ENCODE measurements at places on chromosomes 6 and 20.

GRCh38 chr6:87936065-87936464, 111.6 kb upstream of the SPACA1 start:
- DNase-seq, result no peak

DNA sequence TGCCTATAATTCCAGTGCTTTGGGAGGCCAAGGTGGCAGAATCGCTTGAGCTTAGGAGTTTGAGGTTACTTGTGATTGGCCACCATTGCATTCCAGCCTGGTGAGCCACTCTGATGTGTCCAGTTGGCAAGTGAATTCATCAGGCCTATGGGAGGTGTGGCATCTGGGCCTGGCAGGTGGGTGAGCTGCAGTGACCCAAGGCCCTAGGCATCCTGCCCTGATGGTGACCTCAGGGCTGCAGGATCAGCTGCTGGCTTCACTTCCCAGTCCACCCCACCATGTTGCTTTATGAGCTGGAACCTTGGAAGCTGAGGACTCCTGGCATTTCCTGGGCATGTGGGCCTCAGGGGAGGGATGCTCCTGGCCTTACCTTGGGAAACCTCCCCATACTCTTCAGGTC, 20.5 kb downstream of the RSPH9 start:
- DNase-seq, result no peak

DNA sequence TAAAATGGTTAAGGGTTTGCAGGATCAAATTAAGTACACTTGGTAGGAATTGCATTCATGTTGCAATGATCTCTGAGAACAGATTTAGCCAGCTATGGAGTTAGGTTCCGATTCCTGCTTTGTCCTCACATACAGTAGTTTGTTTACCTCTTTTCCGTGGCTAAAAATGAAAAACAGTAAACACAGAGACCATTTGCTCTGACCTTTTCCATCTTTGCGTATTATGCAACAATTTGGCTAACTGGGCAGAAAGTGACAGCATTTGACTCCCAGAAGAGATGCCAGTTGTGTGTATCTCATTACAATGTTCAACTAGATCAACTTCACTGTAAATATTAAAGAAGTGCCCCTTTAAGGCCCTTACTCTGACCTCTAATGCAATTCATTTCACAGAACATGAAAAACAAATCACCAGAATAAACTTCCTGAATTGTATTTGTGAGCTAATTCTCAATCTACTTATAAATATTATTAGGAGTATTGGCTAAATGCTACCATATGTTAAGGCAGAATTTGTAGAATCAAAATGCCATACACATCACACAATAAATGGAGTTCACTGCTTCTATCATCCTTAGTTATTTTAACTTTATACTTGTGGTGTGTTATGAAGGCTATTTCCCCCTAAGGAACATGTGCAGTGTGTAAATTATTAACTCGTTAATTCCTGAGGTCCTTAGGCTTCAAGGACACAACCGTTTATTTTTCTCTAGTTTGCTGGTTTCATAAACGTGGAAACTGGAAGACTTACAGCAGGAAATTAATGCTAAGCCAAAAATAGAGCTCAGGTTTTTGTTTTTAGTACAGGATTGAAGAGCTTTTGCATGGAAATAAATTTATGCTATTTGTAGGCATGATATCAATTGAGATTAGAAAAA, 380.7 kb upstream of the CITED2 start:
- no peak for DNase-seq

GRCh38 chr6:111890988-111891387, 17.7 kb upstream of the FYN start:
- DNase-seq, result peak; percentile 30

GRCh38 chr6:158357570-158358216, 45.4 kb downstream of the TULP4 start:
- no peak for DNase-seq

DNA sequence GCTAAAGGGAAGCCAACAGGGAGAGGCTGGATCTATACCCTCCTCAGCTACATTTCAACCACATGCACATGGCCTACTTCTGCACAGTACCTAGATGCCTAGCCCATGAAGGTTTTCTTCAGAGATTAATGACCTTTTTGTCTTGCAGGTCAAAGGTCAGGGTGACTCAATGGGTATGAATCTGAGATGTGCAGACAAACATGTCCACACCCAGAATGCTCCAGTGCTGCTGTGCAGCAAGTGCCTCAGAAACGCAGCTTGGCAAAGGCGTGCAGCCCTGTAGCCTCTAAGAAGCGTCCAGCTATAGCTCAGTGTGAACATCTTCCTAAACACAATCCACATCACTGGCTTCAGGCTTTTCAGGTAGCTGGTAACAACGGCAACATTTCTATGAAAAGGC, 24.4 kb downstream of the MAP1LC3A start:
- no peak for DNase-seq

DNA sequence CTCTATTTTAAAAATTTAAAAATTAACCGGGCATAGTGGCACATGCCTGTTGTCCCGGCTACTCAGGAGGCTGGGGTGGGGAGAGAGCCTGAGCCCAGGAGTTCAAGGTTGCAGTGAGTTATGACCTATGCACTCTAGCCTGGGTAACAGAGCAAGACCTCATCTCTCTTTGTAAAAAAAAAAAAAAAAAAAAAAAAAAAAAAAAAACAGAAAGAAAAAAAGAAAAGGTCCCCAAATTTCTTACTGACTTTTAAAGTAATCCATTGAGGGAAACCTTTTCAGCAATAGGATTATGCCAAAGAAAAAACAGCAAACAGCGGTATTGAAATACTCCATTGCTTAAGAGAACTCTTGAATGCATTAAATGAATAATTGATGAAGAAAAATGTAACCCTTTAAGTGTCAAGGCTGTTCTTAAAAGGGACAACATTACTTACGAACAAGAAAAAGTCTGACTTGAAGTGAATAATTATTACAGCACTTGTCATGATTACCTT, 6.0 kb upstream of the DNAAF9 start:
- DNase-seq, result no peak

GRCh38 chr6:51466427-51466826, 621.0 kb downstream of the PKHD1 start:
- DNase-seq, result no peak

DNA sequence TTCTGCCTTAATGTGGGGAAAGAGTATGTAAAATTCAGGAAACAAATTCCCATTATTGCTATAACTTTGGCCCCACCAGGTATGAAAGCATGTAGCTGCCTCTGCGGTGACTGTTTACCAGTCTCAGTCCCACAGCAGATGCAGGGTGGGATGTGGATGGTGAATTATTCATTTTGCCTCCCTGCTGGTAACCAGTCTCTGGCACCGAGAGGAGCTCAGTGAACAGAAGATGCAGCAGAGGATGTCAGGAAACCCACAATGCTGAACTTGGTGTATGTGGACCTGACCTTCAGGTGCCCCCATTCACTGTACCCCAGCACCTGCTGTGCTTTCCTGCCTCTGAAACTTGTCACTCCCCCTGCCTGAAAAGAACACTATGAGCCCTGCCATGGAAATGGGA, 8.8 kb upstream of the METTL24 start:
- DNase-seq, result no peak

- no peak for DNase-seq
Observed at GRCh38 chr6:168469521-168469920, 28.5 kb downstream of the SMOC2 start.

- no peak for DNase-seq
Observed at GRCh38 chr20:6395695-6396094, 272.9 kb upstream of the FERMT1 start.

DNA sequence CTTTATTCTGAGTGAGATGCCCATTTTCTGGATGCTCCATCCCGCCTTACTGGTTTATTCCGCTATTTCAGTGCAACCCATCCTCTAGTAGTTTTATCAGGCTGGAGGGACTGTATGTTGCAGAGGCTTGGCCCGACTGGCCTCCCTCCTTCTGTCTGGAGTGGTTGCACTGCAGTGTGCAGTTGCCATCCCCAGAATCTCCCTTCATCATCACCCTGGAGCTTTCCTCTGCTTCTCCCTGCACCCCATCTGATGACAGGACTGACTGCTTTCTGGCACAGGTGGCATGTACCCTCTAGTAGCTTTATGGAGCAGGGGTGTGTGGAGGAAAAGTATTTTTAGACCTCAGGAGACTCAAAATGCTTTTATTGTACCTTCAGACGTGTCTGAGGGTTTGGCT, 21.1 kb downstream of the WRNIP1 start:
- DNase-seq, result no peak

- DNase-seq, result peak; percentile 34
Observed at GRCh38 chr20:51525241-51526105, 17.0 kb downstream of the NFATC2 start.

- no peak for DNase-seq
Observed at GRCh38 chr6:169174516-169175359, 78.9 kb downstream of the THBS2 start.

- no peak for DNase-seq
Observed at GRCh38 chr20:11912013-11912658, 5.6 kb upstream of the BTBD3 start.

- DNase-seq, result no peak
Observed at GRCh38 chr20:1001911-1002681, at the start of gene RSPO4. Gene RSPO4 (minus strand): TSS chr20:1002311. CDS start chr20:1002164, 147 bp downstream.

DNA sequence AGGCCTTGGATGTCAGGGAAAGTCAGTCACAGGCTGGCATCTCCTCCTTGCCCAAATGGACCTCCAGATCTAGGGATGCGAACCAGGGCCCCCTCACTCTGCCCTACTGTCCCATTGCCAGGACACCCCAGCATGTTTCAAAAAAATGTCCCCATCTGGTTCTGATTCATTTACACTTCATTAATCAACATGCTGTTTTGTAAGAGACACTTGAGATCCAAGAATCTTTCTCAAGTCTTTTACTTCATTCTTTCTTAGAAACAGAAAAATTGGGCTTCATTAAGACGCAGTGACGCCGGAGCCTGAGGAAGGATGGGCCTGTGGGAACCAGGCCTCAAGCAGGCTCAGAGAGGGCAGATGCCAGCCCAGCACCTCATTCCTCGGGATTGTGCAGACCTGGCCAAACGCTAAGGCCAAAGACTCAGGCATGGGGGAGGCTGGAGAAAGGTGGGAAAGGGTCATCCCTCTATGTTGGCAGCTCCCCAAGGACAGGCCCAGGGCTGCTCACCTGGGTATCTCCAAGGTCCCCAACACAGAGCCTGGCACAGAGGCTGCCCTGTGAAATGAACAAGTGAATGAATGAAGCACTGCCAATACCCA, 3.8 kb downstream of the RSPO4 start:
- no peak for DNase-seq

- DNase-seq, result no peak
Observed at GRCh38 chr6:112178846-112179245, 75.5 kb downstream of the LAMA4 start.

DNA sequence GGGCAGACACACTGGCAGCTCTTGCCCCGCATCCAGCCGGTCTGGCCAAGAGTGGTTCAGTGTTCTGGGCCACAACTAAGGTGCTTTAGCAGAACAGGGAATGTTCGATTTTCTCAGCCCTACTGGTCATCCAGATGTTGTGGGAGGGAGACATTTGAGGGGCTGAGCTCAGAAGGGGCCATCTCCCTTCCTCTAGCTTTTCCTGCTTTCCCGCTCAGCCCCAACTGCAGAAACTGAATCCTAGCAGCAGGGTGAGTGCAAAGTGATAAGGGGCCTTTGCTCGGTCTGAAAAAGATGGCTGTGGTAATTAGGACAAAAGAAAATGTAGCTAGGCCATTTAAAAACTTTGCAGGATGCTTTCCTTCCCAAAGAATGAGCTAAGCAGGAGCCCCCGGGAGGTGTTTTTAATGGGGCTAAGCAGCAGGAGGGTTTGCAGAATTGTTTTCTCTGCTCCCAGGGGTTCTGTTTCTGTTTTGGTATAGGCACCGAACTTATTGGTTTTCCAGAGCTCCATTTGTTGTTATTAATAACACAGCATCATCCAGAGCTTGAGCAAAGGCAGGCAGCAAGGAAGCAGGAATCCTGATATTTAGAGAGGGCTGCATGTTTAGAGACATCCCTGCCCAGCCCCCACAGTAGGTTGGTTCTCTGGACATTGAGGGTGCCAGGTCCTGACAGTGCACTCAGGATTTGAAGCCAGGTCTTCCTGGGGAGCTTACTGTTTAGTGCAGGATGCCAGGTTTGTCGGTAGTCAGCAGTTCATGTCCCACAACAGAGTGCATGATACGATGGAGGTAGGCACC, 210.9 kb downstream of the SLC24A3 start:
- DNase-seq, result no peak

GRCh38 chr6:89840538-89840937, 10.9 kb downstream of the CASP8AP2 start:
- DNase-seq, result peak; percentile 40

DNA sequence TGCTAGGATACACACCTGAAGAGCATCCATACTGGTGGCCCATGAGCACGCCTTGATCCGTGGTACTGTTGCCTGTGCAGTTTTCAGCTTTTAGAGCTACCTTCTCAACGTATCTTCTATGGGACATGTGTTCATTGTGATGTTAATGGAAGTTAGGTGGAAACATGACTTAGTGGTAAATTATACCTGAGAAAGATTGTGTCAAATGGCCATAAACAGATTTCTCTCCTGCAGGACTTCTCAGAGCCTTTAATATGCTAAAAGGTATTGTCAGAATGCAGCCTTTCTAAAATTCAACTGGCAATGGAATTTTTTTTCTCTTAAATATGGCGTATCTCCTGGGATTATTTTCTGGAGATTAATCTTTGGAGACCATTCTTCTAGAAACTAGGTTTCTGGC, 148.5 kb downstream of the CDC5L start:
- DNase-seq, result no peak

- no peak for DNase-seq
Observed at GRCh38 chr6:89258912-89259311, 41.8 kb upstream of the GABRR1 start.

GRCh38 chr6:55208478-55209458, 34.5 kb downstream of the HCRTR2 start:
- peak; percentile 11 for DNase-seq

DNA sequence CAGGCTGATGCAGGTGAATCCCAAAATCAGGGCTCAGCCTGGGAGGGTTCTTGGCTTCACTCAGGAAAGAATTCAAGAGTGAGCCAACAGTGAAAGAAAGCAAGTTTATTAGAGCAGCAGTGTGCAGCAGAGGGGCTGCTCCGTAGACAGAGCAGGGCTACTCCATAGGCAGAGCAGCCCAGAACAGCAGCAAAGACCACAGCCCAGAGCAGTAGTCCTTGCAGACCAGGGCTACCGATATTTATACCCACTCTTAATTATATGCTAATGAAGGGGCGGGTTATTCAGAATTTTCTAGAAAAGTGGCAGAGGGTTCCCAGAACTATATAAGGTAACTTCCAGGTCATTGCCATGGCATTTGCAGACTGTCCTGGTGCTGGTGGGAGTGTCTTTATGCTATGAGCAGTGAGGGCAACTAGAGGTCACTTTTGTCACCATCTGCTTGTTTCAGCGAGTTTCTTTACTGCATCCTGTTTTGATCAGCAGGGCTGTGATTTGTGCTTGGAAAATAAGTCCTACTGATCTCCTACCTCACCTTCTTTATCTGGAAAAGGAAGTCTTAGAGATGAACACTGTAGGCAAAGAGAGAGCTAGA, 39.8 kb upstream of the PTPN1 start:
- DNase-seq, result no peak

GRCh38 chr20:40781327-40782042, 92.4 kb upstream of the MAFB start:
- no peak for DNase-seq

- DNase-seq, result no peak
Observed at GRCh38 chr20:51087266-51087665, 64.4 kb upstream of the KCNG1 start.

GRCh38 chr20:8583566-8584043, 451.5 kb downstream of the PLCB1 start:
- peak; percentile 69 for DNase-seq

GRCh38 chr6:152571089-152571488, 66.1 kb downstream of the SYNE1 start:
- no peak for DNase-seq

- DNase-seq, result peak; percentile 72
Observed at GRCh38 chr6:128882991-128883611, at the start of gene LAMA2. Gene LAMA2 (plus strand): TSS chr6:128883138. CDS start chr6:128883246, 108 bp downstream.

- DNase-seq, result no peak
Observed at GRCh38 chr6:7440476-7440875, 50.9 kb downstream of the RIOK1 start.

Data from fibroblast of skin of abdomen (primary cell).